ENCODE measurements at places on chromosomes 2 and 18.

- DNase-seq, result no peak
Measured at GRCh38 chr2:1742301-1742680, 2.0 kb downstream of the PXDN start.

DNA sequence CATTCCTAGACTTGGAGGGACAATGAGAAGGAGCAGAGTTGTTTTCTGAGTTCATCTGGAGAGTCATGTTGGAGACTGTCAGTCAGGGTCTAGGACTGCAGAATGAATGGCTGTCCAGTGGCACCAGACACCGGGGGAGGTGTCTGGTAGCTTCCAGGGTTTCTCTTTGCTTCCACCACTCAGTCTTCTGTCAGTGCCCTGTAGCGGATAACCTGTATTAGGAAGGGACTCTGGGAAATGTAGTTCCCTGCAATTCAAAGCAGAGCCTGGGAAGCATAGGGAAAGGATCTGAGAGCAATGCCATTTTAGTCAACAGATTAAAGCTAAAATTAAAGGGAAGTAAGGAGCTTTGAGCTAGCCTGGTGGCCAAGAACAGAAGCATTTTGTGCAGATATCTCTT, 257.9 kb downstream of the THSD7B start:
- no peak for DNase-seq

- DNase-seq, result no peak
Measured at GRCh38 chr2:111022633-111023032, 98.1 kb upstream of the BCL2L11 start.

DNA sequence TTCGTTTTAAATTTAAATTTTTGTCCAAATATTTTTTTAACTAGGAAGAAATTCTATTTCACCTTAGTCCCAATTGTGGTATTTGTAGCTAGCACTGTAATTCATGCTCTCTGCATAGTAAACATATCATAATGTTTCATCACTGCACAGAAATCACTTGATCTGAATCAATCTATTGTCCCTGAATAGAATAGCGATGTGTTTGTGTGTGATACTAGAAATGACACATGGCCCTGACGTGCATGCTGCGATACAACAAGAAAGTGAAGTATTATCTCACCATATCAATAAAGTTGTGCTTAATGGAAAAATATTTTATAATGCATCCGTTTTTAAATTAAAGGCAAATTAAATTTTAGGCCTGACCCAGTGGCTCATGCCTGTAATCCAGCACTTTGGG, 10.0 kb downstream of the TTL start:
- DNase-seq, result no peak

- DNase-seq, result no peak
Measured at GRCh38 chr18:49960376-49960775, 147.0 kb upstream of the ACAA2 start.

GRCh38 chr2:10322481-10322880, 19.8 kb downstream of the HPCAL1 start:
- no peak for DNase-seq

- peak; percentile 56 for DNase-seq
Measured at GRCh38 chr18:25005541-25006403, 346.2 kb downstream of the ZNF521 start.

- DNase-seq, result no peak
Measured at GRCh38 chr2:133420788-133421187, 147.5 kb downstream of the NCKAP5 start.

DNA sequence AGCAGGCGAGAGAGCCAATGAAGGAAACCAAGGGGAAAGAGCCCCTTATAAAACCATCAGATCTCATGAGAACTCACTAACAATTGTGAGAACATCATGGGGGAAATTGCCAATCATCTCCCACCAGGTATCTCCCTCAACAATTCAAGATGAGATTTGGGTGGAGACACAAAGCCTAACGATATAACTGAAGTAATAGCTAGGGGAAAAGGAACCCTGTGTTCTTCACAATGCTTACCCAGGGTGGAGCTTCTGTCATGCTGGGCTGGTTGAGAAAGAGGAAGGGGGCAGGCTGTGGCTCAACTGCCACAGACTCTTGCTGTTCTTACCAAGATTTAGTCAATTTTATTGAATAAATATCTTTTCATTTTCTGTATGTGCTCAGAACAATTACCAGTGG, 392.1 kb upstream of the HS6ST1 start:
- DNase-seq, result no peak

GRCh38 chr2:235149736-235150135, 197.9 kb downstream of the SH3BP4 start:
- no peak for DNase-seq

DNA sequence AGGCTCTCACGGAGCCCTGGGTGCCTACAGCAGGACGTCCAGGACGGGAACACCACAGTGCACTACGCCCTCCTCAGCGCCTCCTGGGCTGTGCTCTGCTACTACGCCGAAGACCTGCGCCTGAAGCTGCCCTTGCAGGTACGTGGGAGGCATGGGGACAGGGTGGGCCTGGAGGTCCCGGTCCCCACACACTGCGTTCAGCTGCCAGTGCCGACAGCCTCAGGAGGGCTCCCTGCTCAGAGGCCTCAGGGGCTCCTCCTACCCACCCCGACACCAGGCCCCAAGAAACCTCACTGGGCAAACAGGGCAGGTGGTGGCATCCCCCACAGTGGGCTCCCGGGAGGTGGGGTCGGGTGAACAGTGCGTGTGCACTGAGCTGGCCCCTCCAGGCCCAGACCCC, 10.8 kb downstream of the ANO7 start:
- no peak for DNase-seq

- no peak for DNase-seq
Measured at GRCh38 chr2:46803547-46803878, 112.1 kb downstream of the MCFD2 start.

- DNase-seq, result no peak
Measured at GRCh38 chr2:30691948-30692828, 115.1 kb downstream of the CAPN13 start.

- no peak for DNase-seq
Measured at GRCh38 chr2:142938240-142938639, 60.8 kb downstream of the KYNU start.

DNA sequence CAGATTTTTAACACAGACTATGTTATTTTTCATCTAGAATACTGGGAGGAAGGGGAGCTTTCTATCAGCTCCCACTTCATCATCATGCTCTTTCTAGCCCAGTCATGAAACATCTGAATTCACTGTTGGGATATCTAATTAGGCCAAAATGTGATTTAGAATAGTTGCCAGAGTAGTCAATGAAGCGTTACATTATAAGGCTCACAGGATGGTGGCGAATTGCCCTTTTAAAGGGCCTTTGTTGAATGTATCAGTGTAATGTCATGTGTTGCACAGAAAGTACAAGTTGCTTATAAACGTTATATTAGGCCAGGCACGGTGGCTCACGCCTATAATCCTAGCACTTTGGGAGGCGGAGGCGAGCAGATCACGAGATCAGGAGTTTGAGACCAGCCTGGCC, 45.6 kb downstream of the PDE1A start:
- DNase-seq, result no peak

- DNase-seq, result no peak
Measured at GRCh38 chr18:52481116-52481515, 141.1 kb downstream of the DCC start.

- no peak for DNase-seq
Measured at GRCh38 chr2:237219826-237220225, 134.1 kb downstream of the COPS8 start.

DNA sequence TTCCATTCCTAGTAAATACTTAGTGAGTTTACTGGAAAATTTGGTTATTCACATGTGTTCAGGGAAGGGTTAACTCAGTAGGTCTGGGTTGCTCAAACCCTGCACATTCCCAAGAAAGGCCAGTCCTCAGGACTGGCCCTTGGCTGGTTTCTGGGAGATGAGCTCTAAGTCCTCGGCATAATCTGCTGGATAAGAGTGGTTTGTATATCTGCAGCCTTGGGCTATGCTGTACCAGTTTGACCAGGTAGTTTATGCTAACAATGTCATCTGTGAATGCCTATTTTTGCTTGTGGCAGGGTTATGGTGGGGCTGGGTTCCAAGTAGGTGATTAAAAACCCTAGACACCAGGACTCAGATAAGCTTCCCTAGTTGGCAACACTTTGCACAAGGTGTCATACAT, 7.4 kb upstream of the PTH2R start:
- no peak for DNase-seq

DNA sequence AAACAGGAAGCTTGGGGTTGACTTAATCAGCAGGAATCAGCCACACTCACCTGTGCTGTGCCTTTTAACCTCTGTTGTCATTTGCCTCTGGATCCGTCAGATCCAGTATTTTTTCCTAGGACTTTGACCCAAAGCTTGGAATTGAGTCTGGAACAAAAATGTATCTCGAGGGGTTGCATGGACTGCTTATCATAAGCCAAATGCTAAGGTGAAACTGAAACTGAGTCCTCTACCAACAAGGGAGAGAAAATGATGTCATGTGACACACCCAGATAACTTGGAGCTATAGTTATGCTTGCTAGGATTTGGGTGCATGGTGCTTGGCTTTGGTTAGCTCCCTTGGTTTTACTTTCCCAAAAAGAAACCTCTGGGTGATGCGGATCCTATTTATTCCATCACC, 2158.6 kb upstream of the PIK3C3 start:
- DNase-seq, result no peak

DNA sequence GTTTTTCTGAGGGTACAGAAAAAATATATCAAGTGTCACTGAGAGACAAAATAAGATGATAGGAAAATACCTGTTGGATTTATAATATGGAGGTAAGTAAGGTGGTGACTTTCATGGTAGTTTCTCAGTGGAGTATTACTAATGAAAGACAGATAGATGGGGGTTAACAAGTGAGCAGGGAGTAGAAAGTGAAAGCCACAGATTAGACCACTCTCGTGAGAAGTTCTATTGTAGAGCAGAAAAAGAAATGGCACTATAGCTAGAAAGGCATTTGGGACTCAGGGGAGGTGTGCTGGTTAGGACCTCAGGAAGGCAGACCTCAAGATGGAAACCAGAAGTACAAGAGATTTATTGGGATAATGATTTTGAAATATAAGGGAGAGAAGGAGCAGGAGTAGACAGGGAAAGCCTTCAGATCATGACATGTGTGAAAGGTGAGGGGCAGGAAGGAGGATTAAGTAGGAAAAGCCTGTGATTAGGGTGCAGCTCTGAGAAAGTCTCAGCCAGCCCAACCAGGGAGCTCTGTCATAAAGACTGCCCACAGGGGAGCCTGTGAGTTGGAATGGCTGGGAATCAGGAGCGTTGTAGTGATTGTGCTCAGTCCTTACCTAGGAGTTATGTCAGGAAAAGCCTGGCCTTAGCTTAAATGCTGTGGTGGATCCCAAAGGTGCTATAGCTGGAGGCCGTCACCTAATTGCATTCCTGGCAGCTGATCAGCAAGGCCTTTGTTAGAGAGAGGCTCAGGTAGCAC, 198.1 kb downstream of the IKZF2 start:
- DNase-seq, result no peak

- no peak for DNase-seq
Measured at GRCh38 chr2:238893349-238894000, 45.6 kb downstream of the TWIST2 start.

DNA sequence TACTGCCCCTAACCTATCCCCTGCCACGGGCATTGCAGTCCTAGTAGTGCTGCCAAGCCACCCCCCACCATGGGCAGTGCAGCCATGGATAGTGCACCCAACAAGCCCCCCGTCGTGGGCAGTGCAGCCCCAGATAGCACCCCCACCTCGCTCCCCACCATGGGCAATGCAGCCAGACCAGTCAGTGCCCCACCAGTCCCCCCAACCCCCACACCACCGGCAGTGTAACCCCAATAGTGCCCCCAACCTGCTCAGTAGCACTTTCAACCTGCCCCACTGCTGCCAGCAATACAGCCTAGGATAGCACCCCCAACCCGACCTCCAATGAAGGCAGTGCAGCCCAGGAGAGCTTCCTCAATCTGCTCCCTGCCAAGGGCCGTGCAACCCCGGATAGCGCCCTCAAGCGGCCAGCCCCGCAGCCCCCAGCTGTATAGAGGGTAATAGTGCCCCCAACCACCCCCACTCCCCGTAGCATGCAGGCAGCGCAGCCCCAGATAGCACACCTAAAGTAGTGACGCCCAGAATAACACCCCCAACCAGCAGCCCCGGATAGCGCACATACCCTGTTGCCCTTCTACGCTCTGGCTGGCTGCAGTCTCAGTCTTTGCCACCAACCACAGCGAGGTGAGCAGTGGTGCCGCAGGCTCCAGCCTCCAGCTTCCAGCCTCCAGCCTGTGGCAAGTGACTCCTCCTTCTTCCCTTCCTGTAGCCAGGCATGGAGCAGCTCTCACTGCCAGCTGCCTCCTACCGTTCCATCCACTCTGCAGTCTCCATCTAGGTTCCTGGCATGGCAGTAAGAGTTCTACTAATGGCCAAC, 45.4 kb upstream of the ANKRD62 start:
- DNase-seq, result no peak

DNA sequence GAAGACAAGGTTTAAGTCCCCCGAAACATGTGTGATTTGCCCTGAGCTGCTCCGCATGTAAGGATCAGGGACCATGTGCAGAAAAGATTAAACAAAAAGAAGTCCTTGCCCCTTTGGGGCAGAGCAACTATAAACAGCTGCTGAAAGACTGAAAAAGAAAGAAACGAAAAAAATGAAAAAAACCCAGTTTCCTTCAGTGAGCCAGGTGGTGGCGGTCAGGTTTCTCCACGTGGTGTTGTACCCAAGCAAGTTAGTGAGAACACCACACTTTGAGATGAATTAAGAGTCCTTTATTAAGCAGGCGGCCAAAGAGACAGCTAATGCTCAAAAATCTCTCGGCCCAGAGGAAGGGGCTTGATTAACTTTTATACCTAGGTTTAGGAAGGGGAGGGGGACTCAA, 404.9 kb upstream of the SYT4 start:
- DNase-seq, result no peak

DNA sequence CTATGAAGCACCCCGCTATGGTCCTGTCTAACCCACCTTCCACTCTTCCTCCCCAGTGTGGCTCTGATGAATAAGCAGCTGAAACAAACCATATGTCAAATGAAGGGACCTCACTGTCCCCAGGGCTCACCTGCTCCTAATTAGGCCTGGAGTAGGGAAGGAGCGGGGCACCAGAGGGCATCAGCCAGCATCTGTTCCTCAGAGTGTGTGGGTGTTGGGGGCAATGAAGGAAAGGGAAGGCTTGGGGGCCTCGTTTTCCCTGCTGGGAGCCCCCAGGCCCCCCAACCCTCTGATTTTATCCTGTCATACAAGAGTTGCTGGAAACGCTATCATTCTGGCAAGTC, 274.7 kb downstream of the HAUS1 start:
- no peak for DNase-seq

DNA sequence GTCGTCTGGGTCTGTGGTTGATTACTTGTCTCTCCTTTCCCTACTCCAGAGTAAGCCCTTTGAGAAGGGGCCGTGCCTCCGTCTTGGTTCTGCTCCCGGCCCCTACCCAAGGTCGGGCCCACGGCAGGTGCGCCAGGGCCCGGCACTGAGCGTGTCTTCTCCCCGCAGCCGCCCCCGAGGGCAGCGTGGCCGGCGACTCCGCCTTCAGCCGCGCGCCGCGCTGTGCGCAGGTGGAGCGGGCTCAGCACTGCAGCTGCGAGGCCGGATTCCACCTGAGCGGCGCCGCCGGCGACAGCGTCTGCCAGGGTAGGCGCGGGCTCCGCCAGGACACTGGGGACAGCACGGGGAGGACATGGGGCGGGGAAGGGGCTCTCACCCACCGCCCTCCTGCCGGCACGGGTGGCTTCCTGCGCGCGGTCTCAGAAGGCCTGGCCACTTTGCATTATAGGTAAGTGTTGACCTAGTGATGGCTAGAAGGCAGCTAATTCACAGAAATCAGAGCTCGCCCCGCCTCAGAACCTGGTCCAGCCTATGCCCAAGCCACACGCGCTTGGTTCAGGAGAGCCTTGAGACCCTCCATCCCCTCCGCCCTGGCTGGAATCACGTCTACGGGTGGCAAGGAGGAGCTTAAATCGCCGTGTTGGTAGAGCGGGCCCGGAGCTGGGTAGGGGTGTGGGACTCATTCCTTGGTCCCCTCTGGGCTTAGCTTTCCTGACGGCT, 43.5 kb downstream of the FBLN7 start:
- no peak for DNase-seq
